Activated CD4-positive, alpha-beta T cell treated with anti-CD3 and anti-CD28 coated beads for 48 hours (primary cell): ENCODE measurements at places on chromosomes 1 and 21.
A peak's percentile ranks its signal among the peaks of the same experiment; 100 is the strongest.

- no peak for DNase-seq
These were observed 34.9 kb upstream of the PLA2G5 start for GRCh38 chr1:20035114-20035513.

DNA sequence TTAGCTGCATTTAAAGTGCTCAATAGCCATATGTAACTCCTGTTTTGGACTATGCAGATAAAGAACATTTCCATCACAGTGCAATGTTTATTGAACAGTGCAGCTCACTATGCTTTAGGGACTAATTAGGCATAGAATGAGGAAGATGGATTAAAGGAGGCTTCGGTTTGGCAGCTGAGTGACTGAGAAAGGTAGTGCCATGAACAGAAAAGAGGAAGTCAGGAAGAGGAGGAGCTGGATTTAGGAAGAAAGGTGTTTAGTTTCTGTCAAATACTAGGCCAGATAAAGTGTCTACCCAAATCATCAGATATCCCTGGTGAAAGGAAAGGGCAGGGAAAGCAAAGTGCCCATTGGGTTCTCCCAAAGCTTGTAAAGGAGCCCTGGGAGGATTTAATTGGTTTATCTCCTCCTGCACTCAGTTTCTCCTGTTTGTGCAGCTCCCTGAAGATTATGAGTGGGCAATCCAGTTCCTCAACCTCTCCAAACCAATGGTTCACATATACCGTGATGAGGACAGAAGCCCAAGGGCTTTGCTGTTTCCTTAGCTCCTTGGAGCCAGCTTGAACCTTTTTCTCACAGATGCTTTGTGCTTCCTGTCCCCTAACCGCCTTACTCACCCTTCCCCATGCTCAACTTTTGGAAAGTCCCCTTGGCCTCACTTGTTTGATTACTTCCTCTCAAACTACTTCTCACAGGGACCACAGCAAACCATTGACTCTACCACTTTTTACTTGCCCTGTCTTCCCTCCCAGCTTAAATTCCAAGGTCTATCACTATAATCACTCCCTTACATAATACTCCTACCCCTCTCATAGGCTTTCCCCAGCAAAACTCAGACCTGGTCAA is 3.5 kb upstream of the RAP1A start:
- peak; percentile 59 for DNase-seq

DNA sequence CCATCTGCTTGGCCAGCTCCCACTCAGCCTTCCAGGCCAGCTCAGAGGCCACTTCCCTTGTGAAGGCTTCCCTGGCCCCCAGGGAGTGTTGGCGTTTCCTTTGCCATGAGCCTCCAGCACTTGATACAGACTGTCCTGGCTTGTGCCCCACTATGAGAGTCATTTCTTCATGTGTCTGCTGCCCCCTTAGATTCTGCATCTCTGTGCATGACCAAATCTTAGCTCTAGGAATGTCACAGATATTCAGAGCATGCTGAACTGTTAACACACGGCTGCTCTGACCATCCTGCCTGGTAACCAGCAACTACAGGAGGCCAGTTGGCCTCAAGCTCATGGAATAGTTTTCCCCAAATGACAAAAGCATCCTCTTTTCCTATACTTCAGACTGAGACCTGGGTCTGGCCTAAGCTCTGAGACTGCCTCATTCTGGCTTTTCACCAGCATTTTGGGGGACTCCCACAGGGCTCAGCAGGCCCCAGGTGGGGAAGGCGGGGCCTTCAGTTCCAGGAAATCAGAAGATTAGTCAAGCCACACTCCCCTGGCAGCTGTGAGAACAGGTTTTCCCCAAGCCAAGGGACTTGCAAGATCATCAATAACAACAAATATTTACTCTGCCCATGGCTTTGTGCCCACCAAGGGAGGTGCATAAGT is 182.6 kb upstream of the EDN2 start:
- DNase-seq: peak; percentile 81

DNA sequence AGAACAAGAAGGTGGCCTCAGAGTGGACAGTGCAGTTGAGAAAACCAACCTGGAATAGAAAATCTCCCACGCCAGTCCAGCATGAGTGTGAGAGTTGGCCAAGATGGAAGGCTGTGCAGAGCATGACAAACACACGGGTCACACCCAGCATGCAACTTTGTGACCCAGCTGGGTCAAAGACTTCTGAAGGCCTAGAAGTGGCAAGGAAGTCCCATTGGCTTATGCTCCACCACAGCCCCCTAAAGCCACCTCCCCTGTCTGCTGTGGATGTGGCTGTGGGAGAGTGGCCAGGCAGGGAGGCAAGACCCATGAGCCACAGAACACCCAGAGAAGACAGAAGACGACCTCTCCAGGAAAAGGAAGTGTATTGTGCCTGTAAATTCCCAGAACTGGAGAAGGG is 13.6 kb downstream of the BATF3 start:
- no peak for DNase-seq

DNA sequence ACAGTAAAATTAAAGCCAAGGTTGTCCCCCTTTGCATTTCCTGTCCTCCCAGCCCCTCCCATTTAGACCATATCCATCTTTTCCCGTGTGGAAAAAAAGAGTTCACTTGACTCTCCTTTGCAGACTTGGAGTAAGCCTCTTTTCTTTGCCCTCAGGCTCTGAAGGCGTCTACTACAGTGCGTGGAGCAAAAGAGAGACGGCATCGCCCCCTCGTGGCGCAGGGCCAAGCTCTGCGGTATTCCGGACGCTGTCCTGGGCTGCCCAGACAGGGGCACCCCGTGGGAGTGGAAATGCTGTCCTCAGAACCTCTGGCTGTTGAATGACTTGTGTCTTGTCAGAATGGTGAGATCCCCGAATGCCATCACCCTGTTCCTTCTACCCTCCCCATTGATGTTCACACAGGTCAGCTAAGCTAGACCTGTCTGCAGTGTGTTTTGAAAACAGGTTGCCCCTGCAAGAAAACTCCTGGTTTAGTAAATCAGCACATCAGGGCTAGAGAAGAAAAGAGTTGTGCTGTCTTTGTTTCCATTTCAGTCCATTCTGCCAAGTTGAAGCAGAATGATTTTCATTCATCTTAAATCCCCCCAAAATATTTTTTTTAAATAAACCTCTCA is 12.3 kb upstream of the GJA8 start:
- peak; percentile 80 for DNase-seq

GRCh38 chr1:166083887-166084286 is 82.9 kb downstream of the FAM78B start:
- DNase-seq: peak; percentile 30

- no peak for DNase-seq
These were observed 29.0 kb downstream of the SOAT1 start for GRCh38 chr1:179322557-179322956.

DNA sequence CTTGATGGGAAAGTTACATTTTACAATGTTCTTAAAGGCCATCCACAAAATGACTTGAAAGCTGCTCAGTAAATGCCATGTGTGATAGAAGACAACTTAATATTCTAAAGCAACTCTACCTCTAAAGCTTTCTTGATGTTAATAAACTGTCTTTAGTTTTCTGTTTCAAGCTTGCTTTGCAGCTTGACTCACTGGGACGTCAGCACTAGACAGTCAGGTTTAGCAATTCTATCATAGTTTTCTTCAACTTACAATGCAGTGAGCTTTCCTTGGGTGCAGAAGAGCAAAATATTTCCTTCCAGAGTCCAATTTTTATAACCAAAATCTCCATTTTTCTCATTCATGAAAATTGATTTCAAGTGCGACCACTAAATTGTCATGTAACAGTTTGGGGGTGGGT is 273.1 kb downstream of the NTNG1 start:
- no peak for DNase-seq

- no peak for DNase-seq
These were observed 7.9 kb downstream of the RD3 start for GRCh38 chr1:211483896-211484612.

DNA sequence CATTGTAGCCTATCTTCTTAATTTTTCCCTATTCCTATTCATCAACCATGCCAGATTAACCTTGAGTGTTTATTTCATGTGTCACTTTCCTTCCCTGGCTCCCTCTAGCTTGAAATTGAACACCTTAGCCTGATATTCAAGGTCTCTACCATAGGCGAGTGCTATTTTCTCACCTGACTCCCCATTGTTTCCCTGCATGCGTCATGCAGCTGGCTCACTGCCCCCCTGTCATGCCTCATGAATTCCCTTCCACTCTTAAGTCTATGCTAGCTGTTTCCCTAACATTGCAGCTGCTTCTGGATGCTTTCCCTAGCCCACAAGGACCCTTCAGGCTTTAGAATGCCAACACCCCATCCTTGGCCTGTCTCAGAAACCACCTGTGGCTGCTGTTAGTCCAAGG is 56.7 kb upstream of the CD1D start:
- no peak for DNase-seq

GRCh38 chr1:229130028-229130668 is 140.8 kb upstream of the RAB4A start:
- DNase-seq: no peak

GRCh38 chr21:39927304-39927886 is 60.2 kb downstream of the PCP4 start:
- DNase-seq: no peak

GRCh38 chr1:119947468-119947867 is 51.2 kb upstream of the ADAM30 start:
- no peak for DNase-seq

DNA sequence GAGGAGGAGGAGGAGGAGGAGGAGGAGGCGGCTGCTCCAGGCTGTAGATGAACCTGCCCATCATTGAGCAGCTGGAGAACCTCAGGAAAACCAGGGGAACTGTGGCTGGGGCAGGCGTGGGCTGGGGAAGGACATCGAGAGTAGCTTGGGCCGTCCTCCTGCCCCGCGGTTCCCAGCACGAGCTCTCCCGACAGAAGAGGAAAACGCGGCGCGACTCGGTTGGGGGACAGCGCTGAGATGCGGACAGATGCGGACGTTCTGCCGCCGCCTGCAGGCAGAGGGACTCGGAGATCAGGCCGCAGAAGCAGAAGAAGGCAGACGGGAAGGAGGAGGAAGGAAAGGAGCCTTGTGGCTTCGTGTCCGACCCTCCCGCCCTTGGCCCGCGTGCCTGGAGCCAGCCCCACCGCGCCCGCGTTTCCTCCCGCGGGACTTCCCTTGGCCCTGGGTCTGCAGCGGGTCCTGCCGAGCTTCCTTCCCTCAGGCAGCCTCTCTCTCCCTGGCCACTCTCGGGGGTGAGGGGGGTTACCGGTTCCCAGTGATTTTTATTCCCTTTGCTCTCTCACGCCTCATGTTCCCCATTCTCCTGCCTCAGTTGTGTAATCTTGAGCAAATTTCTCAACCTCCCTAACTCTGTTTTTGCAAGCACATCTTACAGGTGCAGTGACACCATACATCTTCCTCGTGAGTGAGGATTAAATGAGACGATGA is 1.7 kb upstream of the TNFRSF9 start:
- peak; percentile 40 for DNase-seq

- DNase-seq: no peak
These were observed 63.7 kb upstream of the DPT start for GRCh38 chr1:168792592-168793125.

GRCh38 chr1:243938208-243938607 is 88.2 kb upstream of the AKT3 start:
- no peak for DNase-seq

- DNase-seq: no peak
These were observed 720.2 kb downstream of the LTN1 start for GRCh38 chr21:28272272-28272992.

DNA sequence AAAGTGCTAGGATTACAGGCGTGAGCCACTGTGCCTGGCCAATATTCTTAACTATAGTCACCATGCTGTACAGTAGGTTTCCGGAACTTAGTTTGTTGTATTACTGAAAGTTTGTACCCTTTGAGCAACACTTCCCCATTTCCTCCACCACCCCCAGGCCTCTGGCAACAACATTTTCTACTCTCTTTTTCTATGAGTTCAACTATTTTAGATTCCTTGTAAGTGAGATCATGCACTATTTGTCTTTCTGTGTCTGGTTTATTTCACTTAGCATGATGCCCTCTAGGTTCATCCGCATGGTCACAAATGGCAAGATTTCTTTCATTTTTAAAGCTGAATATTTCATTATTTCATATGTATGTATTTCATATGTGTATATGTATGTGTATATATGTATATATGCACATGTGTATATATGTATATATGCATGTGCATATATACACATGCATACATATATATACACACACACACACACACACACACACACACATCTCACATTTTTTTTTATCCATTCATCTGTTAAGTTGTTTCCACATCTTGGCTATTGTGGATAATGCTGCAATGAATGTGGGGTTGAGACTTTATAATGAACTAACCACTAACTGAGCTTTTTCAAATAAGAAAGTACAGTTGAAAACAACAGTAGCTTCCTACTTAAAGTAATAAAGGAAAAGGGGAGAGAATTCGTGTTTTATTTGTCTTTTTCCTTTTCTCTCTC is 256.8 kb upstream of the C1orf105 start:
- DNase-seq: no peak

DNA sequence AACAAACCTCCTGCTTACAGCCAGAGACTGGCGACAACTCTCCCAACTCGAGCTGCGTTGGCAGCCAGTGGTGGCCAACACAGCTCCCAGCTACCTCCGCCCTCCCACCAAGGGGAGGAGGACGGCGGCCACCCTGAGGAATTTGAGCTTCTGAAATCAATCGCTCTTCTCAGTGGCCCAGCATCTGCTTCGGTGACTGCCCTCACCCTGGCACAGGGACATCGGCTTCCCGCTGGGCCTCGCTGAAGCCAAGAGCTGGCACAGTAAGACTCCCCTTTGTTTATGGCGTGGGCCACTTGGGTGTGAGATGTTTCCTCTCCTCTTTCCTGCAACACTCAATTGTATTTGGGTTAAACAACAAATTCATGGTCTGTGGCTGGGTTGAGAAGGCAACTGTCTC is 136.2 kb downstream of the ZBTB18 start:
- DNase-seq: no peak
